ENCODE measurements at places on chromosomes 7 and 10.
A peak's percentile ranks its signal among the peaks of the same experiment; 100 is the strongest.

DNA sequence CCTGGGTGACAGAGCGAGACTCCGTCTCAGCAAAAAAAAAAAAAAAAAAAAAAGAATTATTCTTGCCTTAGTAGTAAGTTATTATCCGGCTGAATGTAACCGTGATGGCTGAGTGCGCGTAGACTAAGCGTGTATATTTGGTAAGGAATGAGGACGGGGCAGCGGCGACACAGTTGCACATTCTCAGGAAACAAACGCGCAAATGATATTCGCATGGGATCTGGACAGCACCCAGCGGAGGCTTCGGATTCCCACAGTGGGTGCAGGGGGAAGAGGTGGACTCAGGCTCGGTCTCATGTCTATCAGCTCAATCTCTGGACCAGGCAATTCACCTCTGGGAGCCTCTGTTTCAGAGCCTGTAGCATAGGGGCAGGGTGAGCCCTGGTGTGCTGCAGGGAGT is 29.1 kb downstream of the PAPOLB start:
- no peaks in the 10 kb centered on the region for H3K36me3 ChIP-seq
- H3K27me3 ChIP-seq = no peaks in the 10 kb centered on the region
- H3K27ac ChIP-seq = no peak overlapping the region
- no peak overlapping the region for H3K4me3 ChIP-seq
- H3K4me1 ChIP-seq = no peaks in the 10 kb centered on the region
- no peak for DNase-seq

- H3K27me3 ChIP-seq = no peaks in the 10 kb centered on the region
- DNase-seq = no peak
- H3K4me3 ChIP-seq = no peak overlapping the region
- H3K27ac ChIP-seq = no peak overlapping the region
- H3K36me3 ChIP-seq = no peaks in the 10 kb centered on the region
Measured at GRCh38 chr7:68776326-68776725, 821.9 kb upstream of the AUTS2 start.

- H3K4me3 ChIP-seq = peak overlapping the region; percentile 98
- H3K36me3 ChIP-seq = peaks cover under 1% of the 10 kb centered on the region
- H3K27me3 ChIP-seq = no peaks in the 10 kb centered on the region
- no peak overlapping the region for H3K27ac ChIP-seq
- H3K4me1 ChIP-seq = peaks cover 2% of the 10 kb centered on the region
- no peak for DNase-seq
Measured at GRCh38 chr7:118182593-118183427, 1.2 kb upstream of the LSM8 start.

DNA sequence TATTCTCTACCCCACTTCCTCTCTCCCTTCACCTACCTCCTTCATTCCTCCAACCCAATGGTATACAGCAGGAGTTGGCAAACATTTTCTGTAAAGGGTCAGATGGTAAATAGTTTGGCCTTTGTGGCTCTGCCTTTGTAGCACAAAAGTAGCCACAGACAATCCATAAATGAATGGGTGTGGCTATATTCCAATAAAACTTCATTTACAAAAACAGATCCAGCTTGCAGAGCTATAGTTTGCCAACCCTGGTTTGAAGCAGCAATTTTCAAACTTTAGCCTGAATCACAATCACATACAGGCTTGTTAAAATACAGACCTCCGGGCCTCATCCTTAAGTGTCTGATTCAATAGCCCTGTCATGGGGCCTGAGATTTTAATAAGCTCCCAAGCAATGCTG is 110.5 kb downstream of the CPEB3 start:
- DNase-seq = no peak
- no peaks in the 10 kb centered on the region for H3K27me3 ChIP-seq
- no peaks in the 10 kb centered on the region for H3K36me3 ChIP-seq

DNA sequence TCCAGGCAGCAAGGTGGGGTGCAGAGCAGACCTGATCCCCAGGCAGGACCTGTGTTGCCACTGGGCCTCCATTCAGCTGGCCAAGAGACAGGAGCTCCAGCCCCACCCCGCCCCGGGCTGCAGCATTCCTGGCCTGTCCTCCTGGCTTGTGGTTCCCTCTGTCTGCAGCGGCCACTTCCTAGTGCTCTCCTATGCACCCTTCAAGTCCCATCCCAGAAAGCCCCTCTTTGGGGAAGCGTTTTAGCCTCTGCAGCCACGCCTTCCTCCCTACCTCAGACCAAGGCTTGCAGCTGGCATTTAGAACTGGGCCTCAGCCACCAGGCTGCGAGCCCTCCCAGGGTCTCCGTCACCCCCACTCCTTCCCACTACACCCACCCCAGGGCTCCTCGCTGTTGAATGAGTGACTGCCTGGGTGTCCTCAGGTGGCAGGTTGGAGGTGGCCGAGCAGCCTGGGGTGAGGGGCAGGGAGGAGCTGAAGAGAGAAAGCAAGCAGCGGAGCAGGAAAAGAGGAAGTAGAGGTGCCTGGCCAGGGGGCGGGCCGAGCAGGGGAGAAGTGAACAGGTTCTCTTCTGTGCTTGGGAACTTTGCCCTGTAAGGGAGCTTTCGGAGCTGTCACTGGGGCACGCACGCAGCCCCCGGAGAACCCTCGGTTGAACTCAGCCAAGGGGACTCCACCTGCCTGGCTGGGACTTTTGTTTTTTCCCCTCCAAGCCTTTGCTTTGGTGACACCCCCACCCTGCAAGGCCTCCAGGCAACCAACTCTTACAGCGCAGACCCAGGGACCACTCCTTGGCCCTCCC is 109.1 kb upstream of the TNRC18 start:
- DNase-seq = no peak
- peaks cover 20% of the 10 kb centered on the region for H3K36me3 ChIP-seq
- no peaks in the 10 kb centered on the region for H3K27me3 ChIP-seq
- peaks cover 13% of the 10 kb centered on the region for H3K4me1 ChIP-seq
- no peak overlapping the region for H3K4me3 ChIP-seq
- no peak overlapping the region for H3K27ac ChIP-seq

- H3K4me3 ChIP-seq = no peak overlapping the region
- DNase-seq = no peak
- H3K4me1 ChIP-seq = peaks cover 2% of the 10 kb centered on the region
- no peaks in the 10 kb centered on the region for H3K27me3 ChIP-seq
- no peak overlapping the region for H3K27ac ChIP-seq
- no peaks in the 10 kb centered on the region for H3K36me3 ChIP-seq
Measured at GRCh38 chr10:11685787-11686218, 56.4 kb upstream of the ECHDC3 start.

DNA sequence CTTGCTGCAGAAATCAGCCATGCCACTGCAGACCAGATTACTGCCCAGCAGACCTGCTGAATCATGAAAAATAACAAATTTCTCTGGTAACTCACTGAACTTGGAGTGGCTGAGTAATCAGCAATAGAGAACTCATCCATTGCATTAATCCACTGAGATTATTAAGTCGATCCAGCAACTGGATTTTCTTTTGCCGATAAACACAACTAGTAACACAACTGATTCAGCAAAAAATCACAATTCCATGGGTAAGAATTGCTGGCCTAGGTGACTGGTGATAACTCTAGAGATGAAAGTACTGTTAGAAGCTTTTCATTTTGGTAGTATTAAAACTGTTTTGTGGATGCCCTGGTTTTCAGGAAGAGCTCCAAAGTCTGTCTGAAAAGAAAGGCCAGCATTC is 214.5 kb downstream of the ETV1 start:
- no peaks in the 10 kb centered on the region for H3K27me3 ChIP-seq
- H3K4me1 ChIP-seq = no peaks in the 10 kb centered on the region
- no peak overlapping the region for H3K4me3 ChIP-seq
- H3K27ac ChIP-seq = no peak overlapping the region
- DNase-seq = no peak

DNA sequence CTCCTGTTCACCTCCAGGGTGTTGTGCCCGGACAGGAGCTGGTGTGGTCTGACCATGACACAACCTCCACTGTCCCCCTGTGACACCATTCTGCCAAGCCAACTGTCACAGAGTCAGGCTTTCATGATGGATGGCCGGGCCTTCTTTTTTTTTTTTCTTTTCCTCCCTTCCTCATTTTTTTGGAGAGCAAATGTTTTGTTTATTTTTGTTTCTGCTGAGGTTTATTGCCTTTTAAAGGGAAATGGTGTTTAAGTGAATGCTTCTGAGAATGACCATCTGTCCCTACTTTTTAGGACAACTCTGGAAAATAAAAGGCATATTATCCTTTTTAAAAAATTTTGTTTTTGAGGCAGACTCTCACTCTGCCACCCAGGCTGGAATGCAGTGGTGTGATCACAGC is 115.1 kb upstream of the NPS start:
- DNase-seq = no peak
- H3K4me3 ChIP-seq = no peak overlapping the region
- no peaks in the 10 kb centered on the region for H3K27me3 ChIP-seq
- H3K4me1 ChIP-seq = no peaks in the 10 kb centered on the region
- no peak overlapping the region for H3K27ac ChIP-seq

DNA sequence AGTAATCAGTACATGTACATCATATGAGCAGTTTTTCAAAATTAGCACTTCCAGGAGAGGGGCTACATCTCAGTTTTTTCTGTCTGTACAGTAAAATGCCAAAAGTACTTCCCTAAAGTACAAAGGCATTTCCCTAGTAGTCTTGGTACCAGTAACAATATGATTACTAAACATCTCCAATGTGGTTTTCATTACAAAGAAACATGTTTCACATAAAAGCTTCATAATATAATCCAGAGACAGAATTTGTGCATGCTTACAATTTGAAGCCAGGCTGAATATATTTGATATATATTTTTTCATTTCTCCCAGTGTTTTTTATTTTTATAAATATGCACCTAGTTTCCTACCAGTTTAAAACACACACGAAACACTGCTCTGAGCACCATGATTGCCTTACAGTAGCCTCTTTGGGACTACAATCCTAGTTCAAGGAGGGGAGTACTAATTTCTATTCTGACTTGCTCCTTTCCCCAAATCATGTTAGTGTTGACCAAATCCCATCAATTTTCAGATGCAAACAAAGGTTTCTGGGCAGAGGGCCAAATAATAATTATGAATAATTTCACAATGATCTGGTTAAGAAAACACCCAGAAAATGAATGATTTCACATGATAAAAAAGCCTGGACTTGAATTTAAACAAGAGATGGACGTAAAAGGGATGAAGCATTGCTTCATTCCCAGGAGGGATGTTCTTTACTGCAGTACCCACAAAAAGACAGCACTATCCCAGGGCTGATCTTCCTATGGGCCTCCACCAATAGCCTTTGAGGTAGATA is 201.3 kb downstream of the SLC25A13 start:
- H3K27ac ChIP-seq = no peak overlapping the region
- DNase-seq = no peak
- H3K36me3 ChIP-seq = no peaks in the 10 kb centered on the region
- H3K4me3 ChIP-seq = no peak overlapping the region
- H3K4me1 ChIP-seq = no peaks in the 10 kb centered on the region

GRCh38 chr7:48170506-48170905 is 752 bp upstream of the ABCA13 start:
- no peak for DNase-seq
- no peak overlapping the region for H3K27ac ChIP-seq
- H3K4me1 ChIP-seq = no peaks in the 10 kb centered on the region
- H3K36me3 ChIP-seq = no peaks in the 10 kb centered on the region

DNA sequence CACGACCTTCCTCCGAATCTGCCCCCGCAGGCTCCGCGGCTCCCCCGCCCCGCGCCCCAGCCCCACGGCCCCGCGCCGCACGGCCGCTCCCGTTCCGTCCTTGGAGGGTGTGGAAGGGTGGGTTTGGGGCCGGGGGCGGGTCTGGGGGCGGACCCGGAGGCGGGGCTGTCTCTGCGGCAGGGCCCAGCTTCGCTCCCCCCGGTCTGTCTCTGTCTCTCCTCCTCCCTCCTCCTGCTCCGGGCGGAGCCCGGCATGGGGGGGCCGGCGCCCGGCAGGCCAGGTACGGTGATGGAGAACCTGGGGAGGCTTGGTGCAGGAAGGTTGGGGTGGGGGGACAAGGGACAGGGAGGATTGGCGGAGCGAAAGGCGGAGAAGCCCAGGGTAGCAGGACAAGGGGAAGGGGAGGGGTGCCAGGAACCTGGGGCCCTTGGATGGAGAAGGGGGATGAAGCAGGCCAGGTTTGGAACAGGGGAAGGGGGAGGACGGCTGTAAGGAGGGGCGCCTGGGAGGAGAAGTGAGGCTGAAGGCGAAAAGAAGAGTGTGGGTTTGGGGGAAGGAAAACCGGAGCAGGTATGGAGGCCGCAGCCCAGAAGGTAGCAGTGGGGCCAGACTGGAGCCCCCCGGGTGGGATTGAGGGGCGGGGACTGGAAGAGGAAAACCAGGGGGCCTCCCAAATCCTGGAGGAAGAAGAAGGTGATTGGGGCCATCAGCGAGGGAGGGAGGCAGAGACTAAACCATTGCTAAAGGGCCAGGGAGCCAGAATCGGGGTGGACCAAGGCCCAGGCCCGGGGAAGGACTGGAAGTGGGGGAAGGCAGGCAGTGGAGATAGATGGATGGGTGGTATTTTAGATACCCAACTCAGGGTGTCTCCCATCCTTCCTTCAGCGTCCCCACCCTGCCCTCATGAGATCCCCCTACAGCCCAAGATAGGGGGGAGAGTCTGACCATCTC is at the start of gene NYAP1:
Gene NYAP1, plus strand, starts transcription at position 206 of the 951 bp plus-strand sequence. CDS start 1,385 bp downstream, outside the sequence.
- H3K27ac ChIP-seq = no peak within 1 kb of the TSS
- no peaks in the 10 kb centered on the region for H3K27me3 ChIP-seq
- H3K36me3 ChIP-seq = peaks cover 3% of the 10 kb centered on the region

GRCh38 chr10:47016564-47016963 is 105.3 kb downstream of the PTPN20 start:
- no peaks in the 10 kb centered on the region for H3K4me1 ChIP-seq
- no peaks in the 10 kb centered on the region for H3K36me3 ChIP-seq
- H3K27ac ChIP-seq = no peak overlapping the region
- no peak overlapping the region for H3K4me3 ChIP-seq

- no peak for DNase-seq
- H3K27me3 ChIP-seq = no peaks in the 10 kb centered on the region
- no peak overlapping the region for H3K4me3 ChIP-seq
Measured at GRCh38 chr7:144027070-144027469, 21.7 kb upstream of the OR2A5 start.

DNA sequence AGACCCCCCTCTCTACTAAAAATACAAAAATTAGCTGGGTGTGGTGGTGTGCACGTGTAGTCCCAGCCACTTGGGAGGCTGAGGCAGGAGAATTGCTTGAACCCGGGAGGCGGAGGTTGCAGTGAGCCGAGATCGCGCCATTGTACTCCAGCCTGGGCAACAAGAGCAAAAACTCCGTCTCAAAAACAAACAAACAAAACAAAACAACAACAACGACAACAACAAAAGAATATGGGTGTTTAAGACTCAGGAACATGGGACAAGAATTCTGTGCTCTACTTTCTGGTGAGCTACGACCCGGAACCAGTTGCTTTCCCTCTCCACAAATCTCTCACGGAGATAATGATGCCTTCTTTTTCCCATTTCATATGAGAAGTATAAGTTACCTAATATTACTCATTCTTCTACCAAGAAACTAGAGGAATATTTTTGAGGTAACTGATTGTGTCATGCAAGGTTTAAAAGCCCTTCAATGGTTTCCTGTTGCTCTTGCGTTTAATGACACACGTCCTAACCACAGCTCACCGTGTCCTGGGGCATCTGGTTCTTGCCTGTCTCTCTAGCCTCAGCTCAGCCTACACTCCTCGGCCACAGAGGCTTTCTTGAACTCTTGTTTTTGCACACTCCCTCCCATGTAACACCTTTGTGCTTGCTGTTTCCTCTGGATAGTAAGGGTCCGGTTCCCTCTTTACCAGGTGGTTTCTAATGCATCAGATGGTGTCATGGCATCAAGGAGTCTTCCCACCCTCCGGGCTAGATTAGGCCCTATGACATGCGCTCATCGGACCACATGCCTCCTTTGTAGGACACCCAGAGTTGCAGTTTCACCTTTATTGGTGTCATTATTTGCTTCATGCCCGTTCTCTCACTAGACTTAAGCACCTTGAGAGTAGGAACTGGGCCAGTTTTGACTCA is 67.5 kb downstream of the PFKFB3 start:
- no peaks in the 10 kb centered on the region for H3K4me1 ChIP-seq
- H3K27ac ChIP-seq = no peak overlapping the region
- no peaks in the 10 kb centered on the region for H3K36me3 ChIP-seq
- no peaks in the 10 kb centered on the region for H3K27me3 ChIP-seq

All from iPS DF 6.9 (cell line).